ENCODE measurements at places on chromosomes 12 and 14.

- no peak for DNase-seq
Measured at GRCh38 chr12:95227818-95228356, 10.3 kb downstream of the VEZT start.

DNA sequence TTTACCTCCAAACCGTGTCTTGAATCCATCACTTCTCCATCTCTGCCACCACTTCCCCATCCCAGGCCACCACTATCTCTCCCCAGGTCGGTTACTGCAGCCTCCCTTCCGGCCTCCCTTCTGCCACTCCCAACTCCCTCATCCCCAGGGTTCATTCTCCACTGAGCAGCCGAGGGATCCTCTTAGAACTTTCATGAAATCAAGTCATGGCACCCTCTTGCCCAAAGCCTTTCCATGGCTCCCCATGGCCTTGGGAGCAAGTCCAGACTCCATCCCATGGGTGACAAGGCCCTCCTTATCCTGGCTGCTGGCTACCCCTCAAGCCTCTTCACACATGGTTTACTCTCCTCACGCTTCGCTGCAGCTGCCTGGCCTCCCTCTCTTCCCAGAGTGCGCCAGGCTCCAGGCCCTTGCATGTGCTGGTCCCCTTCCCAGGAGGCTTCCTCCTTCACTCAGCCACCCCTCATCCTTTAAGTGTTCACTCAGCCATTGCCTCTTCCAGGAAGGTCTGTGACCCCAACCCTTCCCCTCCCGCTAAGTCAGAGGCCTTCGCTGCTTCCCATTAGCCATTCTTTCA, 17.9 kb upstream of the SH2B3 start:
- no peak for DNase-seq

- peak; percentile 26 for DNase-seq
Measured at GRCh38 chr12:47868552-47869031, 36.2 kb downstream of the VDR start.

DNA sequence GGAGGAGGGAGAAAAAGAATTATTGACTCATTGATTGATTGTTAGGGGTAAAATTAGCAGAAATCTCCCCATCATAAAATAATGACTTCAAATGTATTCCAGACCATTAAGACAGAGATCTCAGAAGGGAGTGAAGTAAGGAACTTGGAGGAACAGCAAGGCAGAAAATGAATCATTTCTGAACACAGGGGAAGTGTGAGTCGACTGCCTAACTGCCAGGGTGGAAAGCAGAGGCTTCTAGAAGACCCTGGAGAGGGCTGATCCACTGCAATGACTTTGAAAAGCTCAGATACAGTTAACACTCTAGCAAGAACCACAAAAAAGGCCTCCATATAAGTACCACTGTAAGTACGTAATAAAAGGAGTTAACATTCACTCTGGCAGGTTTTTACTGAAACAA, 9.7 kb downstream of the GLTP start:
- peak; percentile 27 for DNase-seq

DNA sequence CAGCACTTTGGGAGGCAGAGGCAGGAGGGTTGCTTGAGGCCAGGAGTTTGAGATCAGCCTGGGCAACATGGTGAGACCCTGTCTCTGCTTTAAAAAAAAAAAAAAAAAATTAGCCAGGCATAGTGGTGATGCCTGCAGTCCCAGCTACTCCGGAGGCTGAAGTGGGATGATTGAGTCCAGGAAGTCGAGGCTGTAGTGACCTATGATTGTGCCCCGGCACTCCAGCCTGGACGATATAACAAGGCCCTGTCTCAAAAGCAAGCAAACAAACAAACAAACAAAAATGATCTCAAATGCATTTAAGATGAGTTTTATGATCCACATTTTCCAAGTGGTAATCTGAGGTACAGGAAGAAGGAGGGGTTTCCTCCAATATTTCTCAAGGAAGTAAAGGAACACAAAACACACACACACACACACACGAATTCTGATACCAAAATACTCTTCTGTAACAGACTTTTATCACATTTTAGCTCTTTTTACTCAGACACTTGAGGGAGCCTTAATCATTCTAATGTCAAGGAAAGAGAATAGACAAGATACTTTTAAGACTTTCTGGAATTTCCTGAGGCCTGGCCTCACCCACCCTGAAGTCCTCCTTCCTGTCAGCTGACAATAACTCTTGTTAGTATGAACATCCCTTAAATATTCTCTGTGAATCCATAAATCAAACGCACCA, 44.4 kb upstream of the CERS5 start:
- peak; percentile 56 for DNase-seq

- DNase-seq, result no peak
Measured at GRCh38 chr12:53336181-53336681, at the start of gene SP7. SP7 (minus strand) TSS chr12:53336354; CDS start chr12:53335646, 708 bp downstream.

DNA sequence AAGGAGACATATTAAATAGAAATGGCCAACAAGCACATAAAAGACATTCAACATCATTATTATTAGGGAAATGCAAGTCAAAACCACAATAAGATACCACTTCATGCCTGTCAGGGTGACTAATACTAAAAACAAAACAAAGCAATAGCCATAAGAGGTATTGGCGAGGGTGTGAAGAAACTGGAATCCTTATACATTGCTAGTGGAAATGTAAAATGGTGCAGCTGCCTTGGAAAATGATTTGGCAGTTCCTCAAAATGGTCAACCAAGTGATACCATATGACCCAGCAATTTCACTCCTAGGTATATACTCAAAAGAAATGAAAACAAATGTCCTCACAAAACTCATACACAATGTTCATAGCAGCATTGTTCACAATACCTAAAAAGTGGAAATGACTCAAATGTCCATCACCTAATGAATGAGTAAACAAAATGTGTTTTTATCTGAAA, 27.0 kb downstream of the GPR135 start:
- DNase-seq, result peak; percentile 72

DNA sequence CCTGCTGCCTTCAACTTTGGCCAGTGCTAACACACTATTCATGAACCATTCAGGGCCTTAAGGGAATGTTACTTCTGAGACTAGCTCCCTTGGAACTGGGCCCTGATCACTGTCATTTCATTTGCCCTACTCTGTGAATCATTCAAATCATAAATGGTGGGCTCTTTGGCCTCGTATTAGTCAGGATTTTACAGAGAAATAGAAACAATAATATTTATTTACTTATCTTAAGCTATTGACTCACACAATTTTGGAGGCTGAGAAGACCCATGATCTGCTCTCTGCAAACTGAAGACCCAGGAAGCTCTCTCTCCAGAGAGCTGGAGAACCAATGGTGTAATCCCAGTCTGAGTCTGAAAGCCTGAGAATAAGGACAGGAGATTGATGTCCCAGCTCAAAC, 398.5 kb downstream of the LRIG3 start:
- no peak for DNase-seq

DNA sequence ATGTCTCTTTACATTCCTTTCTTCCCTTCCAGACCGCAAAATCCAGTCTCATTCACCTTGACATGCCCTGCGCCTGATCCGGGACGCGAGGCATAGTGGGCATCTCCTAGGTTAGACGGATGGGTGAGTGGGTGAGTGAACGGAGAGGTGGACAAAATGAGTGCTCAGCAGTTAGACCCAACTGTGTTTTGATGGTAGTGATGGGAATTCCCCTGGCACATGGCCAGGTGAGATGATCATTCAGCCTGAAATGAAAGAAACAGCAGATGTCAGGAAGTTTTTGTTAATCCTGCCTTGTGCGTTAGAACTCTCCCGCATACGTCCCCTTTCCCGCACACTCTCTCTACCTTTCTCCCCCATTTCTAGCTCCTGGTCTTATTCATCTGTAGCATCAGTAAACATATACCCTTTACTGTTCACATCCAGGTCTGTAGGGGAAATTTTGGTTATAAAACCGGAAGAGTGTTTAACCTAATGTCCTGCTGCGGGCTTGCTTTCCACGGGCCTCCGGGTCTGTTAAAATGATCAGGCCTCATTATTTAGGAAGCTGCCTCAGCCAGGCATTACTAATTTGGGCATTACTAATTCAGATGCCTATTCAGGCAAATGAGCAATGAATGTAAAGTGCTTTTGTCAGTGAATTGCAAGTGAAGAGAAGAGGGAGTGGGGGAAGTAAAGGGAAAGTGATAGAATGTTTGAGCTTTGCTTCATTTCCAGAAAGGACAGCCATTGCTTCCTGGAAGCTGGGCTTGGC, 172.8 kb downstream of the ETV6 start:
- DNase-seq, result peak; percentile 57

DNA sequence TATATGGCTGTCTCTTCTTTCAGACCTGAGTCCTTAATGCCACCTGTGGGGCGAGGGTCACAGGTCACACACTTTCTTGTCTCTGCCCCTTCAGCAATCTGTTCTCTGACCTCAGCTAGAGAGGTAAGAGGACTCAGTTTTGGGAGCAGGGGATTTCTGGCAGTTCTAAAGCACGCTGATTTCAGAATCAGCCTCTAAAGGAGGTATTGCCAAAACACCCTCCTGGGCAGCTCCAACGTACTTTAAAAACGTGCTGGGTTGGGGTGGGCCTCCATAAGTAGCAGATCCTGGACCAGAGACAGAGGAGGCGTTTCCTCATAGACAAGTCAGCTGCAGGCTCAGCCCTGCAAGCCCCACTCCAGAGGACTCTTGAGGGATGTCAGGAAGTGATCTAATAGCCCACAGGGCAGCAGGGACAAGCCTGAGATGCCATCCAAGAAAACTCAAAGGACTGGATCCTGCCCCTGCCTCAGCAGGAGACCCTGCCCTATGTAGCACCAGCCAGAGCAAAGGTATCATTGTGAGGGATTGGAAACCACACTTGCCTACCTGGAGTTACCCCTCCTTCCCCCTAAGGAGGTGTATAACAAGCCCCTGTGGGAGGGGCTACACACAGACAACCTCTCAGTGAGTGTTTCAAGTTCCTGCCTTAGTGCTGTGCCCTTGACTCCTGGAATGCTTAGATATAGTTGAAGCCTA, 8.5 kb downstream of the CTDSP2 start:
- DNase-seq, result peak; percentile 54

GRCh38 chr12:84397263-84397662, 515.3 kb downstream of the SLC6A15 start:
- no peak for DNase-seq

DNA sequence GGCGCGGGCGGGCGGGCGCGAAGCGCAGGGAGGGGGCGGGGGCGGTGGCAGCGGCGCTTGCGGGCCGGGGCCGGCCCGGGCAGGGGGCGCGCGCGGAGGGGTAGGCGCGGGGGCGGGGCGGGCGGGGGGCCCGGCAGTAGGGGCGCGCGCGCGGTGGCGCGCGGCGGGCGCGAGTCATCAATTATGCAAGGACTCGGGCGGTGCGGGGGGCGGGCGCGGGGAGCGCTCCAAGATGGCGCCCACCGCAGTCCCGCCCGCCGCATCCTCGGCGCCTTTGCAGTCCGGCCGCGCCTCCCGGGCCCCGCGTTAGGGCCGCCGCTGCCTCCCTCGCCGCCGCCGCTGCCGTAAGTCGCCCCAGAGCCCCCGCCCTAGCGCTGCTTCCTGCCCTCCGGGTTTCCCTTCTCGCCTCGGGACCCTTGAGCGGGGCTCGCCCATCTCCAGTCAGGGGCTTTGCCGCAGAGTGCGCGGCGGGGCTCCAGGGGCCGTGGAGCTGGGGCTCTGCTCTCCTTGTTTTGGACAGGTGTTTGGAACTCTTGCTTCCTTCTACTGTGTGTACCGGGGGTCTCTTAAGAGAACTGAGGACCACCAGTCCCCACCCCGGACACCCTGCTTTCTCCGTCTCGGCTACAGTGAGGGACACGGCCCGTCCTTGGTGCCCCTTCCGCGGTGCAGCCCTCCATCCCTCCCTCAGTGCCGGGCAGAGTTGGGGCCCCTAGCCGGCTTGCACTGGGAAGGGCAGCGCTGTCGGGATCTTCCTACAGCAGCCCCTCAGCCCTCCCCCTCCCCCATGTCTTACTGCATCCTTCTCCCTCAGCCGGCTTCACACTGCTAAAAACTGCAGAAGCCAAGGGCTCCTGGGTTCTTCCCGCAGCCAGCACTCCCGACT, at the start of gene SCN8A:
SCN8A (plus strand) TSS at position 218 of the 886 bp plus-strand sequence. CDS start 71,585 bp downstream, outside the sequence.
- DNase-seq, result peak; percentile 22

GRCh38 chr14:31966896-31967668, 110.0 kb upstream of the ARHGAP5 start:
- DNase-seq, result peak; percentile 77

- DNase-seq, result no peak
Measured at GRCh38 chr12:123533672-123534643, at the start of gene RILPL1. RILPL1 (minus strand) TSS chr12:123533719; CDS start chr12:123533482, 237 bp downstream.

- DNase-seq, result peak; percentile 89
Measured at GRCh38 chr14:55240526-55241178, 30.6 kb upstream of the FBXO34 start.
